ENCODE measurements at places on chromosomes 12 and 14.

GRCh38 chr14:32629236-32629635 is 300.1 kb downstream of the AKAP6 start:
- no peak for DNase-seq

- no peak for DNase-seq
These were observed 34.0 kb downstream of the CIT start for GRCh38 chr12:119843100-119843499.

GRCh38 chr14:23697680-23698079 is 61.5 kb downstream of the DHRS2 start:
- DNase-seq = no peak

DNA sequence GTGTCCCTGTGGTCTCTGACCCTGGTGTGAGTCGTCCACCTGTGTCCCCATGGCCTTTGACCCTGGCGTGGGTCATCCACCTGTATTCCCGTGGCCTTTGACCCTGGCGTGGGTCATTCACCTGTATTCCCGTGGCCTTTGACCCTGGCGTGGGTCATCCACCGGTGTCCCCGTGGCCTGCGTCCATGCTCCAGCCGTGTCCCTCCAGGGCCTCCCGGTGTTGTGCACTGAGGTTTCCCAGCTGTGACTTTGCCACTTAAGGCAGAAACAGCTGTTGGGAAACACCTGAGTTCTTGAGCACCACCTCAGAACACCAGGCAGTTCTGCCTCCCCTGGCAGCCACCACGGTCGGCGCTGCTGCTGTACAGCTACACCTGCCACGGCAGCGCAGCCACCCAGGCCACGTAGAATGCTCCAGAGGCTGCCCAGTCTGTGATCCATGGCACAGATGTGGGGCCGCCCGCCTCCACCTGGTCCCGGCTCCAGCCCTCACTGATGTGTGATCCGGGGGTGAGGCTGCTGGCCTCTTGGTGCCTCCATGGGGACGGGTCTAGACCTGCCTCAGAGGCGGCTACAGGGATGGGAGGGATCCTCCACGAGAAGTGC is 69.1 kb upstream of the GALNT9 start:
- DNase-seq = no peak

GRCh38 chr14:22883173-22883976 is at the start of gene REM2:
REM2 (plus strand) TSS chr14:22883222; CDS start chr14:22883288, 66 bp downstream.
- no peak for DNase-seq

DNA sequence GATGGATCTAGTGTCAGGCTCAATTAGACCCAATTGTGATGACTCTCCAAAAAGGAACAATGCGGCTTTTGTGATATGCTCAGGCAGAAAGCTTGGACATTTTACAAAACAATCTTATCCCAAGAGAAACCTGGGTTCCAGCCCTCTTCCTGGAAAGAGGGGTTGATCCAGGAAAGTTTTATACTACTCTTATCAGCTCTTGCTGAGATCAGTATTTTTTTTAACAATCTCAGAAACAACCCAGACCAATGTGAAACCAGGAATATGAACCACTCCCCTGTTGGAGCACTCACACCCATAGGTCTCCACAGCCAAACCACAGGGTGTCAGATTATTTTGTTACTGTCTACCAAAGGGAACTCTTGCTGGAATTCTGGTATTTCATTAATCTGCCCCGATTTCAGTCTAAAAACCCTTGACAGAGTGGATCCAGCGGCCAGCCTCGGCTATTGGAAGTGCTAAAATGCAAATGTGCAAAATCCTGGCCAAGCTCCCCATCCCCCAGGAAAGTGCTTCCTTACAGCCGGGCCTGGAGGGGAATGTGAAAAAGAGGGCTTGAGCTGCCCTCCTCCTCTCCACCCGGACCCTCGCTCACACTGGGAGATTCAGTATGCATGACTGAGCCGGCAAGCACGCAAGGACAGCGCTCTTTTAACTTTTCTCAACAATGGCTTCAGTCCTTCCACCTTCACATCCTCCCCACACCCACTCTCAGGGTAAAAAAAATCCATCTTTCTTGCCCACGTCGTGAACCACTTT is 4.0 kb downstream of the FBXL14 start:
- DNase-seq = no peak

GRCh38 chr12:82886671-82887340 is 200.1 kb downstream of the TMTC2 start:
- DNase-seq = no peak

GRCh38 chr12:108327621-108328344 is 11.3 kb downstream of the CMKLR1 start:
- no peak for DNase-seq

DNA sequence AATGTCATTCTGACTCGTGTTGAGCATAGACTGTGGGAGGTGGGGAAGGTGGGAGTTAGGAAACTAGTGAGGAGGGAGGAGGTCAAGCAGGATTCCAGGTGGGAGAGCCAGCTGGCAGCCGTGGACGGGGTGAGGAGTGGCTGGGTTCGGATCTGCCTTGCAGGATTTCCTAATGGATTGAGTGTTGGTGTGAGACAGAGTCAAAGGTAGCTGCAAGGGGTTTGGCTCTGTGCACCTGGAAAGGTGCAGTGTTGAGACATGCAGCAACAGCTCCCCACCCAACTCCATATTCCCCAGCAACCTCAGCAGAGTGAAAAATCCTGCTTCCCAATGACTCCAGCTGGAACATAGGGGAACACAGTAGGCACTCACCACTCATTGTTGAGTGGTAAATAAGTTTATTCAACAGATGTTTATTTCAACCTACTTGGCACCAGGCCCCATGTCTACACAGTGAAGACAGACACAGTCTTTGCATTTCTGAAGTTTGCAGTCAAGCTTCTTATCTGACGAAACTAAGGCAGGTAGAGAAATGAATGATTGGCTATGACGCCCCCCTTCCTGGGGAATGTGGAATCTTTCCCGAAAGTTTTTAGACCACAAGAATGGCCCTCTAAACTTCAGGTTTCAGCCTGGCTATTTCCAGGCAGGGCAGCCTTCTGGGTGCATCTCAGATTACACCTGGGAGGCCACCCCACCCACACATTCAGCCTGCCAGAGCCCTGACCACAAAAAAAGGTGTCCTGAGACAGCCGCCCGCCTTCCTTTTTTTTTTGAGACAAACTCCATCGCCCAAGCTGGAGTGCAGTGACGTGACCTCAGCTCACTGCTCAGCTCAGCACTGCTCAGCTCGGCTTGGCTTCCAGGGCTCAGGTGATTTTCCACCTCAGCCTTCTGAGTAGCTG is 37.9 kb upstream of the PLEKHG6 start:
- peak; percentile 21 for DNase-seq

DNA sequence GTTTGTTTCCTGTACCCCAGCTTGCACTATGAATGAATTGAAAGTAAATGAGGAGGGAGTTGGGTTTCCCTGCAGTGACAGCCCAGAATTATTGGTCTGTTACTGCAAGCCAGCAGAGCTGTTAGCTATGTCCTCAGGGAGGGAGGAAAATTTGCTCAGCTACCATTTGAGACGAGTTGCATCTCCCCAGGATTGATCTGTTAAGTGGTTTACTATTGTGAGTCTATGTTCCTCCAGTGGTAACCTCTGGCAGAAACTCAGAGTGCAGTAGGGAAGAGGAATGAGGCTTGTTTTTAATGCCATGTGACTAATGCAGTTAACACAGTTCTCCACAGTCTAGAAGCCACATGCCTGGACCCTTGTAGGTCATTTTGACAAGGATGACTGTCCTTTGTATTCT is 173.9 kb downstream of the SLC15A4 start:
- DNase-seq = no peak

- DNase-seq = no peak
These were observed 251.1 kb downstream of the NAV3 start for GRCh38 chr12:78081590-78082314.

GRCh38 chr12:42961395-42961794 is 371.8 kb upstream of the PRICKLE1 start:
- peak; percentile 92 for DNase-seq

DNA sequence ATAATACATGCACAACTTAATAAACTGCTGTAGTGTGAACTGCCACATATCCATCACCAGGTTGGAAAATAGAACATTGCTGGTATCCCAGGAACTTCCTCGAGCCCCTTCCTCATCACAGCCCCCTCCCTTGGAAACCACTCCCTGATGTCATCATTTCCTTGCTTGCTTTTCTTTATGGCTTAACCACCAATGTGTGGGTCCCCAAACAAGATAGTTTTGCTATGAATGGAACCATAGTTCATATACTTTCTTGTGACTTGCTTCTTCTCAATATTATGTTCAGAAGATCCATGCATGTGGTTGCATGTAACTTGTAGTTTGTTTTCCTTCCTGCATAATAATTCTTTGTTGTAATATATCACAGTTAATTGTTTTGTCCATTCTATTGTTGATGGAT is 8.9 kb upstream of the WNT5B start:
- no peak for DNase-seq

- no peak for DNase-seq
These were observed 14.1 kb downstream of the SGPP1 start for GRCh38 chr14:63713764-63714163.

DNA sequence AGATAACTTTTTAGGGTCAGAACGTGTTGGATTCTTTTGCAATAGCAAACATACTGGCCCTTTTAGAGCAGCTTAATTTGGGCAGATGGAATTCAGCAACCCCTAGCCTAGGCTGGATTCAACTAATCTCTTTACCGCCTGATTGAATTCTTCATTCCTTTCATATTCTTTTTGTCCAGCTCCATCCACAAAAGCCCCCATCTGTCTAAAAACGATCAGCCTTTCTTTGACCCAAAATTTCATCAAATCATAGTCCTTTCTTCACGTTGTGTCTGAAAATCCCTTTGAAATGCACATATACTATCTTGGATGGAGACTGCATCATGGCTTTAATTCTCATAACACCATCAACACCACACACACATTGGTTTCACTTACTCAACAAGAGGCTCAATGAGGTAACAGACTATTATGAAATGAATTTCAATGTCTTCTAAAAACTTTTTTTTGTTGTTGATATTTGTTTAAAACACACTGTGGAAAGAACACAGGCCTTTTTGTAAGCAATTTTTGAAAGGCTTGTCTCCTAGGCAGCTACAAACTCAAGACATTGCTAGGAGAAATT is 128.0 kb upstream of the EEA1 start:
- no peak for DNase-seq

GRCh38 chr14:80959496-80959895 is 4.1 kb downstream of the TSHR start:
- no peak for DNase-seq

- peak; percentile 72 for DNase-seq
These were observed 16.6 kb downstream of the ACTR10 start for GRCh38 chr14:58216544-58216943.

DNA sequence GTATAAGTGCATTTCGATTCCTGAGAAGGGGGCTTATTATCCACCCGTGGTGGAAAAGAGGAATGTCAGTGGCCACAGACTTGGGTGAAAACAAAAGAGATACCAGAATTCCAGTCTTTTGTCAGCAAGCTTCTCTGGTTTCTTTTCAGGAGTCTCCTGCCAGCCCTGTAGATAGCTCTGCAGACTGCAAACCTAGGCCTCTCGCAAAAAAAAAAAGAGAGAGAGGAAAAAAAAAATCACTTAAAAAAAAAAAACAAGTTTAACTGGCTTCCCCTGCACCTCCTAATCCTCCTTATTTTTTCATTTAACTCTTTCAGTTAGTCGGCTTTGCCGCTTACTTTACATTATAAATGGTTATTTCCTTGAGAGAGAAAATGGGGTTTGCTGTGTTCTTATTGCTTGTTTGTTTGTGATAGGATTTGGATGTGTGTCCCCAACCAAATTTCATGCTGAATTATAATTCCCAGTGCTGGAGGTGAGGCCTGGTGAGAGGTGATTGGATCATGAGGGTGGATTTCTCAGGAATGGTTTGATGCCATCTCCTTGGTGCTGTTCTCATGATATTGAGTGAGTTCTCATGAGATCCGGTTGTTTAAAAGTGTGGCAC is 170.0 kb downstream of the BCL11B start:
- no peak for DNase-seq

DNA sequence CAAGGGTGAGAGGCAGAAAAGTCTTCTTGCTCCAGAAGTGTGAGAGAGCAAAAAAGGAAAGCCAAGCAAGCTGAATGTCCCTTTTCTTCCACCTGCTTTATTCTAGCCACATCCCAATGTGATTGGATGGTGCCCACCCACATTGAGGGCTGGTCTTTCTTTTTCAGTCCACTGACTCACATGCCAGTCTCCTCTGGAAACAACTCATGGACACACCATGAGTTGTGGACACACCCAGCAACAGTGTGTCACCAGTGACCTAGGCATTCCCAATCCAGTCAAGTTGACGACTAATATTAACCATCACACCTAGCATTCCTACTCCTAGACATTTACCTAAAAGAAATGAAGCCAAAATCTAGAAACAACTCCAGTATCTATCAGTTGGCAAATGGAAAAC is 7.2 kb upstream of the DICER1 start:
- DNase-seq = no peak

DNA sequence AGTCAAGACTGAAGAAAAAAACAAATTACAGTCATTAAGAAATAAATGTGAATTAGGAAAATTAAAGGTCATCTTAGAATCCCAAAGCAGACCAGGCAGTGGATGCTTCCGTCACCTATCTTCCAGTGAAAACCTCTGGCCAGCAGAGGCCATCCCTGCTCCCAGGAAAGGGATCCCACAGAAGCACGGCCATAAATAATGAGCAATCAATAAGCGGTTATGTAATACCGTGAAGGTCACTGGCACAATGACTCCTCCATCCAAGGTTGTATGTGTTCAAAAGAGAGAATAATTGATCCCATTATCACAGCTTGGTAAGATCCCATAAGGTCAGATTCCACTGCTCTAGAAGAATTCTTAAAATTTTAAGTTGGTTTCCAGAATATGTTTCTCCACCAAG is 85.7 kb downstream of the PPP2R5E start:
- DNase-seq = no peak

- DNase-seq = peak; percentile 86
These were observed at the start of gene SDSL for GRCh38 chr12:113422030-113422885. SDSL (plus strand) TSS chr12:113422380; CDS start chr12:113427983, 5,603 bp downstream.

- DNase-seq = no peak
These were observed 7.2 kb downstream of the DTD2 start for GRCh38 chr14:31449971-31450610.

DNA sequence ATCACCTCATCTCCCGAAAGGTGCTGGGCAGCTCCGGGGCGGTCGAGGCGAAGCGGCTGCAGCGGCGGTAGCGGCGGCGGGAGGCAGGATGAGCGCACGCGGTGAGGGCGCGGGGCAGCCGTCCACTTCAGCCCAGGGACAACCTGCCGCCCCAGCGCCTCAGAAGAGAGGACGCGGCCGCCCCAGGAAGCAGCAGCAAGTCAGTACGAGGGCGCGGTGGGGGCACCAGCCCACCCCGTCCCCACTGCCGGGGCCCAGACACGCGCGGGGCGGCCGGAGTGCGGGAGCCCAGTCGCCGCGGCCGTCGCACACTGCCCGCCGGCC is 862 bp downstream of the HMGA2 start:
- DNase-seq = no peak

DNA sequence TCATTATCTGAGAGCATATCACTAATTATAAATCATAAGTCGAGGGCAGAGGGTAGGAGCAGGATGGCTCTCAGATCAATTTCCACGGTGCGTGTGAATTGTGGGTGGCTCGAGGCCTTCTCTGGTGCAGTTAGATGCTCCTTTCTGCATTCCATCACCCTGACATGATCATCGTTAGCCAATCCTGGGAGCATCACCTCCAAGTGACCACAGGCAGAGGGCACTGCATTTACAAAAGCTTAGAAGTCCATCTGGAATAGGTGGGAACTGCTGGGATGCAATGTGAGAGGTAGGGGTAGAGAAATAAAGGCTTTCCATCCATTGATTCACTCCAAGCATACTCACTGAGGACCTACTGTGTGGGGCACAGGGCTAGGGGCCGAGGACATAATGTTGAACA is 538.2 kb upstream of the TBX3 start:
- no peak for DNase-seq

Measured in Caki2 (cell line).